Left lung (tissue), 14 donors: ENCODE measurements at places on chromosomes 12 and 14. TPM values are rescaled to one million over a fixed set of nuclear protein-coding genes. Genes with fewer than 3 reads are reported as not detected.

- DNase-seq = no peak
Observed at GRCh38 chr12:41049033-41049432, 139.1 kb upstream of the PDZRN4 start.

GRCh38 chr14:23020143-23021128 is 10.5 kb upstream of the C14orf93 start:
- no peak for DNase-seq

DNA sequence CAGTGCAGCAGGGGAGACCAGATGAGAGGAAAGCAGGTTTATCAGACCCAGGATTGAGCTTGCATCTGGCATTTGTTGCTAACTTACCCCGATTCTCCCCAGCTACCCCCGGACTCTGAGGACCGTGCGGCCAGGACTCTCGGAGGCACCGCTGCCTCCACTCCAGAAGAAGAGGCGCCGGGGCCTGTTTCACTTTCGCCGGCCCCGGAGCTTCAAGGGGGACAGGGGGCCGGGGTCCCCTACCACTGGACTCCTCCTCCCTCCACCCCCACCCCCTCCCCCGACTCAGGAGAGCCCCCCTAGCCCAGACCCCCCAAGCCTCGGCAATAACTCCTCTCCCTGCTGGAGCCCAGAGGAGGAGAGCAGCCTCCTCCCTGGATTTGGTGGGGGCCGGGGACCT is 6.5 kb upstream of the CPNE6 start:
- peak; percentile 58 for DNase-seq

DNA sequence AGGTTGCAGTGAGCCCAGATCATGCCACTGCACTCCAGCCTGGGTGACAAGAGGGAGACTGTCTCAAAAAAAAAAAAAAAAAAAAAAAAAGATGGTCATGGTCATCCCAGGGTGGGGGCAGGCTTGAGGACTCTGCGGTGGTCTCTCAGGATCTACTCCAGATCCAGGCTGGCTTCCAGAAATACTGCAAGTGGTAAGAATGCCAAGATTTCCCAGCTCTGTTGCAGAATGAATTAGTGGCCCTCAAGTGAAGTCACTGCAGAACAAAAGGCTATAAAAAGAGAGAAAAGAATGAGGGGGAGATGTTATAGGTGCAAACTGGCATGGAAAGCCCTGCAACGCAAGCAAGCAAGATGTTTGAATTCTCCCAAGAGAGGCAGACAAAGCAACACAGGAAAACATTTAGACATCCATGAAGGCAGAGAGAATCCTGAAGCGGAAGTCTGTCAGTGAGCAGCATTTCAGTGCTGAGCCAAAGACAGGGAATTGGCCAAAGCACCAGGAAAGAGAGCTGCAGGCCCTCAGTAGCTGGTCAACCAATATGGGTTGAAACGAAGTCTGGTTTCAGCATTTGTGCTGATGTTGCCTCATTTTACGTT is 31.9 kb upstream of the ETFBKMT start:
- no peak for DNase-seq

DNA sequence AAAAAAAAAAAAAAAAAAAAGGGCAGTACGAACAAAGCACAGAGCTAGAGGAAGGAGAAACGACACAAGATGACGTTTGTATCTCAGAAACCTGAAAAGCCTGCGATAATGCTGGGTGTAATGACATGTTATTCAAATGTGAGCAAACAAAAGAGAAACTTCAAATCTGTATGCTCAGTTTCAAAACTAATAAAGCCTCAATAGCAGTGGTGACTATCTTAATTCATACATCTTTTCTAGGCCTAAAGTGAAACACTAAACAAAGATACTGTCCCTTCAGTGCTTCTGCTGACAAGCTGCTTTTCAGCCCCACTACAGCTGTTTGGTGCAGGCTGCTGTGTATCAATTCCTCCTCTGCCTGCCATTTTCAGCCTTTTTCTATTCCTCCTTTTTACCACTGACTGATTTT is 15.8 kb downstream of the ITPR2 start:
- no peak for DNase-seq

DNA sequence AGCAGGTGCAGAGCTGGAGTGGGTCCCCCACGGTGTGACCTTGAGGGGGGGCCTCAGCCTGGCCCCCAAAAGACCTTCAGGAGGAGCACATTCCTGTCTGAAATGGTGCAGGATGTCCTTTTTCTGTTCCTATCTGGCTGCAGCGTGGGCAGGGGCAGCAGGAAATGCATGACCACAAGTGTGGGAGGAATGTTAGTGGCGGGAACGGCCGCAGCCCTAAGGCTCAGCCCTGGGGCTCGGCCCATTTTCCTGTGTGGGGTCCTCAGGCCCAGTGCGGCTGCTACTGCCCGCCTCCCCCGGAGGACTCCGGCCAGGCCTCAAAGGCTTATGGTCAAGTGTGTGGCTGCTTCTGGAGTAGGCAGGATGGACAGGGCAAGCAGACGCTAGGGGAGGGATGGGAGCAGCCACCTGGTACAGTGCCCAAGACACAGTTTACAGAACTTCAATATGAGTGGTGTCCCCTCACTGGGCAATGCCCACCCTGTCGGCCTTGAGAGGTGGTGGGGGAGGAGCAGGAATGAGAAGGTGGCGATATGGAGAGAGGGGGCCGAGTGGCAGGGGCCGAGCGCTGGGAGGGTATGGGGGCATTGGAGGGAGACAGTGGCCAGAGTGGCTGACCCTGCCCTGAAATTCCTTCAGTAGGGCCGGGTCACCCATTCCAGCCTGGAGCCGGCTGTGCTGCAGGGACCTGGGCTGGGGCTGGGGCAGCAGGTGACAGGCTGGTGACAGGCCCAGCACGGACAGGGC is 137.4 kb downstream of the CALM1 start:
- DNase-seq = no peak

- DNase-seq = no peak
Observed at GRCh38 chr12:27178723-27179399, 65.2 kb upstream of the STK38L start.

- no peak for DNase-seq
Observed at GRCh38 chr14:106129274-106129673, 602.9 kb downstream of the TMEM121 start.

The EFS gene
- 17.0 TPM for total RNA-seq

The LMNTD1 gene
- total RNA-seq = 1.7 TPM
